ENCODE measurements at places on chromosomes 5 and 9.

DNA sequence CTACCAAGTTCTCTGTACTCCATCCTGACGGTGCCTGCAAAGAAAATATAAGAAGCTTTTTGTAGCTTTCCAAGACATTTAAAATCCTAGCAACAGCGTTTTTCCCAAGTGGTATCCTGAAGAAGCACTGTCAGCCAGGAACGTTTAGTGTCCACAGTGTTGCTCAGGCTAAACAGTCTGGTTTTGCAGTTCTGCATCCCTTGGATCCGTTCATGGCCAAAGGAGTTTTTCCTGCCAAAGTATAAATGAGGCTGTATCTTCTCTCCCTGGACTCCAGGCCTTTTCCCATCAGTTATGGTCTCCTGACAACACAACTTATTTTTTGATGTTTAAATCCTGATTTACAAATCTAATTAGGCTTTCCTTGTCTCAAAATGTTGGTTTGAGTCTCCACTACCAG, 925.8 kb downstream of the TLE1 start:
- H3K4me1 ChIP-seq: no peaks in the 10 kb centered on the region
- H3K27ac ChIP-seq: no peak overlapping the region
- H3K27me3 ChIP-seq: no peaks in the 10 kb centered on the region
- no peaks in the 10 kb centered on the region for H3K36me3 ChIP-seq
- no peak overlapping the region for H3K4me3 ChIP-seq
- no peak for DNase-seq

DNA sequence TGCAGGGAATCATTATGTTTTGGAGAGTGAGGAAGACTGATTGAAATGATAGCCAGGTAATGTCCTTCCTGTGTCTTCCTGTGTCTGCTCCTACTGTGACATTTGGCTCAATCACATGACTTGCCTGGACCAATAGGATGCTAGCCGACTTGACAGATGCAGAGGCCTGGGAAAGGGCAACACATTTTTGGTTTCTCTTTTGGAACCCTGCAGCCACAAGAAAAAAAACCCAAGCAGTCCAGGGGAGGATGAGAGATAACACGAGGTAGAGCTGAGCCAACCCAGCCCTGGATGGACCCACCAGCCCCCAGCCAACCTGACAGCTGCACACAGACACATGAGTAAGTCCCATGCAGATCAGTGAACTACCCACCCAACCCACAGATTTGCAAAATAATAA, 256.1 kb upstream of the SMARCA2 start:
- no peak overlapping the region for H3K4me3 ChIP-seq
- no peaks in the 10 kb centered on the region for H3K27me3 ChIP-seq
- H3K4me1 ChIP-seq: no peaks in the 10 kb centered on the region
- H3K36me3 ChIP-seq: no peaks in the 10 kb centered on the region

DNA sequence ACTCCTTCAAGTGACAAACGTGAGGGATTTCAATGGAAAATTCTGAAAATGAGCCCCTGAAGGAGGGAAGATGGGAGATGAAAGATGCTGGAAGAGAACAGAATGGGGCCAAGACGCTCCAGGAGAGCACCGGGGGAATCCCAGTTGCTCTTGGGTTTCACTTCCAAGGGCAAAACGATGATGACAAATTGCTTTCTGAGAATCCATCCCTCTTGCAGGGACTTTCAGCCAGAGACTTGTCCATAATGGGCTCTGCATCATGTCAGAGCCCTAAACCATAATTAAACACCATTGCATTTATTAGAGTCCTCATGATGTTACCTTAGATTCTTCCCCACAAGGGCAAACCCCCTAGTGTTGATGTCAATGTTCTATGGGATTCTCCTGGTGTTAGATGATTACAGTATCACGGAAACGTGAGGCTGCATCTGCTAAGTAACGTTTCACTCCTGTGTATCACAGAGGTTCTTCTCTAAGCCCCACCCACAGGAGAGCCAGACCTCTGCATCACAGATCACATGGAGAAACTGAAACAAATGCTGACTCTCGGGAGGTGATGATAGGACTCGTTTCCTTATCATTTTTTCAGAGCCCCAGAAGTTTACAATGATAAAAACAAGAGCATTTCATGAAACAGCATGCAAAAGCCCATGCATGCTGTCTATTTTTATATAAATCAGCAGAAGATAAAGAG, 114.4 kb downstream of the TENT4A start:
- H3K27ac ChIP-seq: peak overlapping the region; percentile 92
- H3K4me1 ChIP-seq: peaks cover 56% of the 10 kb centered on the region
- peaks cover 8% of the 10 kb centered on the region for H3K27me3 ChIP-seq
- DNase-seq: peak; percentile 67

GRCh38 chr5:27708534-27708933, 670.1 kb upstream of the CDH9 start:
- H3K27me3 ChIP-seq: no peaks in the 10 kb centered on the region
- no peak overlapping the region for H3K27ac ChIP-seq
- H3K4me1 ChIP-seq: no peaks in the 10 kb centered on the region
- no peak overlapping the region for H3K4me3 ChIP-seq
- DNase-seq: no peak
- no peaks in the 10 kb centered on the region for H3K36me3 ChIP-seq

DNA sequence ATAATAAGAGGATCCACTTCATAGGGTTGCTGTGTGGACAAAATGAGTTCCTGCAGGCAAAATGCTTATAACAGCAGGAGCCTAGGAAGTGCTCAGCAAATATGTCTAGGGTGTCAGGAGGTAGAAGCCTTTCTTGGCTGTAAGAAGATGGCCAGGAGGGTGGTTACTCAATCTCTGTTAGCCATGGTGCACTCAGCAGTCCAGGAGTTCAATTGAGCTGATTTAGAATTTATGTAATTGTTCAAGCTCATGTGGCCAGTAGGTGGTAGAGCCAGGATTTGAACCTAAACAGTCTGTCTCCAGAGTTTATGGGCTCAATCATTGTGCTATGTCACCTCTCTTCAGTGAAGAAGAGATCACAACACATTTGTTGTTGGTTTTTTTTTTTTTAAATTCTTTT, 381.2 kb downstream of the KIF4B start:
- H3K27me3 ChIP-seq: no peaks in the 10 kb centered on the region
- no peaks in the 10 kb centered on the region for H3K4me1 ChIP-seq
- H3K4me3 ChIP-seq: no peak overlapping the region
- H3K27ac ChIP-seq: no peak overlapping the region
- H3K36me3 ChIP-seq: no peaks in the 10 kb centered on the region
- DNase-seq: no peak

DNA sequence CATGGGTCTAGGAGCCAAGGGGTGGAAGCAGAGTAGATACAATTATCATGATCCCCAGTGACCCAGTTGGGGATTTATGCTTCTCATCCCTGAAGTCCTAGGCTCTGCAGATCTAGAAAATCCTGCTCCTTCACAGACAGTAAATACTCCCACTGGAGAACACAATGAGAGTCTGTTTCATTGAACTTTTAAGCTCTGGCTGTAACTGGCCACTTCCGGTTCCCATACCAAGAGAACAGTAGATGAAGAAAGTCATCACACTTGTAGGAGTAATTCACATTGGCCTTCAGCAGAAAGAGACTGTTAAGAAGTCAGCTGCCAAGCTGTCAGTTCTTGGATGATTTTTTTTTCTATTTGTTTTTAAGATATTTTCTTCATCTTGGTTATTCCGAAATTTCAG, 597.1 kb downstream of the ACTL7B start:
- H3K4me1 ChIP-seq: no peaks in the 10 kb centered on the region
- no peak for DNase-seq
- no peaks in the 10 kb centered on the region for H3K36me3 ChIP-seq
- H3K4me3 ChIP-seq: no peak overlapping the region

All from T-helper 2 cell treated with Interferon-gamma antibody and Interleukin-4, amounts not matched to agents 5 μg/mL and 100 μg/mL, for 36 hours (primary cell).